Left hindlimb (tissue), 1 donor: ENCODE measurements at places on chromosomes 4 and X.

DNA sequence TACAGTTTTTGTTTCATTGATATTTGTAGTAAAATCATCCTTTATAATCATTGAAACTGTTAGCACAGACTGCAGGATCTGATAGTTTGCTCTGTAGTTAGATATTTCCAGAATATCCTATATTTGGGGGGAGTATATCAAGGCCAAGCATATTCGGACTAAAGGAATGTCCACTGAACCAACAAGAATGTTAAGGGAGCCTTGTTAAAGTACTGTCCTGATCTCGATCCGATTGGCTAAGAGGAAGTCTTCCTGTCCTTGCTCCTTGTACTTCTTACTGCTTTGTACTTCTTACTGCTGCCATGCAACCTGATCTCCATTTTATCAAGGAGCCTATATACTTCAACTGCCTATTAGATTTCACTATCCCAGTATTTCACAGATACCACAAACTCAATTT is 449.3 kb downstream of the RPA4 start:
- no peak for DNase-seq

DNA sequence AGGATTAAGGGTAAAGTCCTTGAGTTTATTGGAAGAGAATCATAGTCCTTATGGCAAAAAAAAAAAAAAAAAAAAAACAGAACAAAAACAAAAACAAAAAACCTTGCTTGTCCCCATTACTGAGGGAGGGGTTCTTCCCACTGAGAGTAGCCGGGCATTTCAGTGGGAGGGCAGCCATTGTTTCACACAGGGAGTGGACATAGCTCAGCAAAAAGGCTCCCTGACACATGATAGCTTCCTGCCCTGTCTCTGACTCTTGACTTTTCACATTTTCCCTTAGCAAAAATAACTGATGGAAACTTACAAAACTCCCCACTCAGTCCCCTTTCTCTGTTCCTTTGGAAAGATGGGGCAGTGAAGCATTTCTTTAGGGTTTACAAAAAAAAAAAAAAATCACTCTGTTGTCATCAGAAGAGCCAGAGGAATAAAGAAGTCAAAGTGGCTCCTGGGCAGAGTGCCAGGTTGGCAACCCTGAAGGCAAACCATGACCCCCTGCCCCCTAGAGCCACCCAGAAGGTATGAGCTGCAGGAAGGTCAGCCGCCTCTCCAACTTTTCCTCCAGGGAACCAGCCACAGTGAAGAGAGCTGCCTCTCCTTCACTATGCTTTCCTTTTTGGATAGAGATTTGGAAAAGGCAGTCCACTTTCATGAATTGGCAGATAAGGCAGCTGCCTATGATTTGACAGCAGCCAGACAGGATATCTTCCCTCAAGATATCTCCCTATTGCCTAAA is 170.6 kb downstream of the KDR start:
- DNase-seq = no peak

- DNase-seq = no peak
These were observed 35.6 kb downstream of the DAPP1 start for GRCh38 chr4:99852199-99852749.

- DNase-seq = no peak
These were observed 21.6 kb downstream of the SYNPO2 start for GRCh38 chr4:118910221-118910620.

- DNase-seq = no peak
These were observed 341.9 kb downstream of the RAB28 start for GRCh38 chr4:13142191-13142590.

GRCh38 chrX:84248226-84248625 is 60.2 kb upstream of the RPS6KA6 start:
- no peak for DNase-seq
